ENCODE measurements at places on chromosomes 5 and 9.

DNA sequence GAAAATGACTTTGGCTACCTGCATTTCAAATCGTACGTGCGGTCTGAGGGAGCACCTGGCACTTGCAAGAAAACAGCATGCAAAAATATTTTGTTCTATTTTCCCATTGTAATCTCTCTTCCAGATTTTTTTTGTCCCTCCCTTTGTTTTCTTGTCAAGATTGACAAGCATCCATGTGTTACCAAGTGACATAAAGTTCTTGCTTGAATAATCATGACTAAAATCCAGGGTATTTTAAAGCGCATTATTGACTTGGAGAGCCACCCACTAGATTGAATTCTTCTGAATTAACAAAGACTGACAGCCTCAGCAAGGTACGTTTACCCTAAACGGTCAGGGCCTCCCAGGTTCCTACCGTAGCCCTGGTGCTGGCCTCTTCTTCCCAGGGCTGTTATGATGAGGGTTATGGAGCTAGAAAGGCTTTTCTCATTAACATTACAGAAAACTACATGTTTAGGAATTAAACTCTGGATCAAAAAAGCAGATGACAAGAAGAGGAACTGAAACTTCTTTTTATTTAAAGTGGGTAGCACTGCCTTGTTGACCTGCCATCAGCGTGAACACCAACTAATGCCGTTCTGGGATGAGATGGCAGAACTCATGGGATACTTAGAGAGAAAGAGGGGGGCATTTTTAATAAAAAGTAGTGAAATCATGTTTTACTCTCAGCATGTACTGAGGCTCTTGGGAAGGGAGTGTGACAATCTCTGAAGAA, 297.0 kb downstream of the EFNA5 start:
- DNase-seq: no peak

DNA sequence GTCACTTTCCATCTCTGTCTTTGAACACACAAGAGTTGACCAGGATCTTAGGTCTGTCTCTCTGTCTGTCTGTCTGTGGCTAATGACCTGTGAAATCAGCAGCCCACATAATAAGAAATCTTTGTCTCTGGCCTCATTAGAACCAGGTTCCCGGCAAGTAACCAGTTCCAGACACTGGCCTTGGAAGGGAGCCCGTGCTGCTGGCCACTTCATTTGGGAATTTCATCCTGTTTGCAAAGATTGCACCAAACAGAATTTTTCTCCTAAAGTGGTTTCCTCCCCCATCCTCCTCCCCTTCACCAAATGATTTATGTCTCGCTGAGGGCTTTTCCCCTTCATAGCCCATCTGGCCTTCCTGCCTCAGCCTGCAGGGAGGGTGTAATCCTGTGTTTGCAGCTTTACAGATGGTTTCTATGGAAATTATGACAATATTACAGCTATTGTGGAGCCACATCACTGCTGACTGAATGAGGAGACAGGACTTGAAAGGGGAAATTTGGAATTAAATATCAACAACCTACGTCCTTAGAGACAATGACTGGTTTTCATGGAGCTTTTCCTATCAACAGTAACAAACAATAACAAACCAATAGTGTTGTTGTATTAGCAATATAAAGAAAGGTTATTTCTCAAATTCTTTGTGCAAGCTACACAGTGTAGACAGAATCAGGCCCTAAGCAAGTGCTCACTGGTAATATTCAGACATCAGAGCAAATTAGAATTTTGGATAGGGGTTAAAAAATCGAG, 25.7 kb downstream of the DPYSL3 start:
- DNase-seq: no peak

DNA sequence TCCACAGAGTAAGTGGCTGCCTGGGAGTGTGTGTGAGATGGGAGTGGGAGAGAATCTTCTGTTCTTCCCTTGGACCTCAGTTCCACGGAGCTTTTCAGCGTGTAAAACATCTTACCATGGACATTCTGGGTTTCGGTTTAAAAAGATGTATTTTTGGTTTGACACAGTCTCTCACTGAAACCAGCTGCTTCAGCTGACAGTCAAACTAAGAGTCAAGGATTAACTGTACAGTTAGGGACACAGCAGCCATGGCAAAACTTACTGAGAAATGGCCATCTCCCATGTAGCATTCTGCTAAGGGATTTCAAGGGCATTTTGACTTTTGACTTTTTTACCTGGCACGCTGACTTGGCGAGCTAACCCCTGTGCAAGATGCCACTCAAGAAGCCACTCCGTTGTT, 93.8 kb upstream of the IL12B start:
- no peak for DNase-seq

DNA sequence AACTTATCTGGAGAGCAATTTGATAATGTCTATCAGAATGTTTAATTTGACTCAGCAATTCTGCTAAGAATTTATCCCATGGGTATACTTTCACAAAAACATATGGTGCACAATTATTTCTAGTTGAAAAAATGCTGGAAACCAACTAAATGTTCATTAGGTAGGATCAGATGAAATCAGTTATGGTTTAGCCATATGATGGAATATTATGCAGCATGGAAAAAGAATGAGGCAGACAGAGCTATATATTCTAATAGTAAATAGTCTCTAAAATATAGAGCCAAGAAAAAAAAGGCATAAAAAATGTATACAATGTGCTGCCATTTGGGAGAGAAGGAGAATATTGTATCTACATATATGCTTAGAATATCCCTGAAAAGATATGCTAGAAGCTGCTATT, 3.6 kb upstream of the SPATA6L start:
- no peak for DNase-seq

All from ecto neural progenitor cell (in vitro differentiated cells).